ENCODE measurements at places on chromosomes 6 and 20. TPM values are rescaled to one million over a fixed set of nuclear protein-coding genes. Genes with fewer than 3 reads are reported as not detected.

DNA sequence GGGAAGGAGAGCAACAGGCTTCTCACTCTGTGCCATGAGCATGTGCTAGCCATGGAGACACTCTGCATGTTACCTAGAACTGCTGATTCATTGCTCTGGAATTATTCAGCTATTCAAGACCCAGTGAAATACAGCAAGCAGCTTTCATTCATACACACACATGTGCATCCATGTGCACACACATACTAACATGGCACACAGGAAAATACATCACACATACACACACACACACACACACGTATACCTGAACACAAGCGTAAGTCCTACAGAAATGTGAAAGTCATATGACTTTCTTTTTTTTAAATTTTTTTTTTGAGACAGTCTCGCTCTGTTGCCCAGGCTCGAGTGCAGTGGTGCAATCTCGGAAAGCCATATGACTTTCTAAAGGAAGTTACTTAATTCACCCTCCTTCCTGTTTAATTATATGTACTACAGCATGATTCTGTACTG is 108.2 kb upstream of the NFATC2 start:
- DNase-seq: no peak

- DNase-seq: no peak
Measured at GRCh38 chr20:16537025-16537665, 36.1 kb downstream of the KIF16B start.

DNA sequence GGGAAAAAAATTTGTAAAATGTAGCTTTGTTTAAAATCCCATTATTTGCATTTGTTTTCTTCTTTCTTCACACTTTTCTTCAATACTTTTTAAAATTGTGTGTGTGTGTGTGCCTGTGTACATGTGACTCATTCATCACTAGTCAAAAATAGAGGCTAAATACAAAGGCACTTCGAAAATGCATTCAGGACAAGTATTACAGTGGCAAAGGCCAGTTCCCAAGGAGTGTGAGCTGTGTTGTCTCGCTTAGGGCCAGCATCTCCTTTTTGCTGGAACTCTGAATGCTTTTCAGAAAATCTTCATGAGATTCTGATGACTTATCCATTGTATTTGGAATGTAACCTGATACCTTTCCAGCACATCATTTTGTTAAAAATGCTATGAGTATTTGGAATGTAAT is 288.5 kb upstream of the CNR1 start:
- no peak for DNase-seq

GRCh38 chr6:170075659-170076223 is 215.1 kb downstream of the DLL1 start:
- DNase-seq: no peak

- DNase-seq: no peak
Measured at GRCh38 chr6:142459271-142459670, 157.5 kb downstream of the ADGRG6 start.

DNA sequence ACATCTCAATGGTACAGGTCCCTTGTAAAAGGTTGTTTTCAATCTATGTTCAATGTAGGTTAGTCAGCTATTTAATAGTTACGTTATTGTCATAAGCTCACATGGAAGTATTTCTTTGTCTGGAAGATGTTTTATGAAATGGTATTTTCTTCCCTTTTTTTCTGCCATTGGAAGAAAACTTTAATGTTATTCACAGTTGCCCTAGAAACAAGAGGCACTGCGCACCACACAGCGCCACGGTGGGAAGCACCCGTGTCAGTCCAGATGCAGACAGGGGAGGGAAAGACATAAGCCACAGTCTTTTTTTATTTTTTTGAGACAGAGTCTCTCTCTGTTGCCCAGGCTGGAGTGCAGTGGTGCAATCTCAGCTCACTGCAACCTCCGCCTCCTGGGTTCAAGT is 82.1 kb downstream of the GCNT2 start:
- no peak for DNase-seq

DNA sequence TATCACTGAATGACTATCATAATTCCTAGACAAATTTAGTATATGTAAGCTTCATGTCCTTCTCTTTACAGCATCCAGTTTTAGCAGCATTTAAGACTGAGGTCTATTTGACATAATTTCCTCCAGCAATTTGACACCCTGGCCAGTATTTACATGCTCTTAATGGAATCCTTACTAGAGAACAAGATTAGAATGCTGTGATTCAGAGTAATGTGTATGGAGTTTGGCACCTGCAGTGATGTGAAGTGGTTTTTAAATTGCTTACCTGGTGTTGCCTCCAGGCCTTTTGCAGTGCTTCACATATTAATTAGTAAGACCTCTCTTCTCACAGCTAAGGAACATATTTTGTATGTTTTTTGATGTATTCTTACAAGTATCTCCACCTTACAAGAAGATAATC is 9.8 kb downstream of the NKX2-4 start:
- DNase-seq: no peak

- no peak for DNase-seq
Measured at GRCh38 chr6:34514593-34515472, 41.3 kb downstream of the SPDEF start.

The PLCB4 gene
- 16.2 TPM for total RNA-seq

The PTK6 gene
- total RNA-seq: 0.28 TPM

The OR2B6 gene
- not detected for total RNA-seq

Data from heart right ventricle (tissue), 16 donors.